Activated T-helper 1 cell treated with anti-CD3 and anti-CD28 coated beads, Interleukin-2, amount 50 U/mL, for 16 hours (primary cell): ENCODE measurements at places on chromosomes 1 and 21.

GRCh38 chr1:50851034-50851433 lies 109.0 kb downstream of the FAF1 start:
- no peak for DNase-seq

GRCh38 chr1:171455967-171456366 lies 29.4 kb upstream of the PRRC2C start:
- no peak for DNase-seq

DNA sequence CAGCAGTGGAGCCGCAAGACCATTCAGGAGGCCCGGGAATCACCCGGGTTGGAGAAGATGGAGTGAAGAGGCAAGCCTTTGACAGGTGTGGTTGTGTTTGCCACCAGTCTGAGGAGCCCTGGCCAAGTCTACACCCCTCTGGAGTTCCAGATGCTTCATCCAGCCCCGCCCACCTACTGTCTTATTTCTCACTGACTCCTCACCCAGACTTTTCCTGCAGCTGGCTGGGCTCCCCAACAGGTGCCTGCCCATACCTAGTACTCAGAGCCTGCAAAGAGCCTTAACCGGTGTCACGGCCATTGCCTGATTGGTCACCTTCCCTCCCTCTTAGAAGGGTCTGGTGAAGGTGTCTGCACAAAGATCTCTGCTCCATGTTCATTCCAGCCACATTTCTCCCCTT lies 16.0 kb downstream of the SLC9A1 start:
- no peak for DNase-seq

- no peak for DNase-seq
Measured at GRCh38 chr21:42684109-42684916, 30.9 kb downstream of the PDE9A start.

- no peak for DNase-seq
Measured at GRCh38 chr1:174090471-174090870, 68.3 kb upstream of the RC3H1 start.

- DNase-seq = no peak
Measured at GRCh38 chr1:176566004-176566975, 103.3 kb downstream of the PAPPA2 start.

DNA sequence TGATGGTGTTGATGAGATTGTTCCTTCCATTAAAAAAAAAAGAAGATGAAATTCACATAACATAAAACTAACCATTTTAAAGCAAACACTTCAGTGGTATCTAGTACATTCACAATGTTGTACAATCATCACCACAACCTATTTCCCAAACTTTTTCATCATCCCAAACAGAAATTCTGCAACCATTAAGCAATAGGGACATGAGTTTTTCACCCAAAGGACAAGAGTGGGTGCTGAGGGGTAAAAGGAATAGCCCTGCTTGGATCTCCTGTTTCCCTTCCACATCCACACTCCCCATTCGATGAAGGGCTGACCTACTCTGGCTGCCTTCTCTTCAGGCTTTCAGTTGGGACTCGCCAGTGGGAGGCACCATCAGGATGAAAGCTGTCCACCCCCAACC lies 59.3 kb downstream of the SLC9A1 start:
- DNase-seq = no peak

- DNase-seq = no peak
Measured at GRCh38 chr1:4561205-4561604, 93.2 kb upstream of the AJAP1 start.

GRCh38 chr1:10647414-10648170 lies 148.9 kb downstream of the CASZ1 start:
- no peak for DNase-seq

GRCh38 chr1:79362470-79362869 lies 355.9 kb upstream of the ADGRL4 start:
- no peak for DNase-seq

- no peak for DNase-seq
Measured at GRCh38 chr1:15413563-15414444, 4.1 kb downstream of the EFHD2 start.

DNA sequence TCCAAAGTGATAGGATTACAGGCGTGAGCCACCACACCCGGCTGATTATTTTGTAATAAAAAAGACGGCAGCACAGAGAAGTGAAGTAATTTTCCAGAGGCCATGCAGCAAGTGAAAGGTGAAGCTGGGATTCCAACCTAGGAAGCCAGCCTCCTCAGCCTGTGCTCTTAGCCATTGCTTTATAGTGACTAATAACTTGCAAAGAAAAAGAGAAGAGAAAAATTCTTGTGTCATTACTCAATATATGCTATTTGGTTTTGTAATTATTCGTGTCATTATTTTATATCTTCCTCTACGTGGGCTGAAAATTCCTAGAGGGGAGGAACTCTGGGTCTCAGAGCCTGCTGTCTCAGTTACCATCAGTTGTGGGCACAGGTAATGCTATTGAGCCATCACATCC lies 1.6 kb upstream of the IER5 start:
- no peak for DNase-seq

DNA sequence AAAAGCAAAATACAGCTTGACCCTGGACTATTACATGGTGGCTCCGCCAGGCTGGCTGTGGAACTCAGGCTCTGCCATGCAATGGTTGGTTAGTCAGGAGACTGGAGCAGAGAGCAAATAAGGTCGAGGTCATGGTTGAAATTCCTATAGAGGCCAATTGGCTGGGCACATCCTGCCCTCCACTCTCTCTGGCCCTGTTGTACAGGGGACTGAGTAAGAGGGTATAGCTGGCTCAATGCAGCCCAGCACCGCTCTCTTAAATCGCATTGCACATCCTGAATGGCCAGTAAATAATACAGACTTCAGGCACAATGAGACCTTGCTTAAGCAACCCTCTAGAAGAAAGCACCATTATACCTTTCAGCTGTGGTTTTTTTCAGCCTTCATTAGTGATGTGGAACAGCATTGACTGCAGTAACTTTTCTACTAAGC lies 59.3 kb upstream of the PPP2R5A start:
- DNase-seq = no peak

- DNase-seq = no peak
Measured at GRCh38 chr1:159646687-159647086, 59.1 kb downstream of the APCS start.

DNA sequence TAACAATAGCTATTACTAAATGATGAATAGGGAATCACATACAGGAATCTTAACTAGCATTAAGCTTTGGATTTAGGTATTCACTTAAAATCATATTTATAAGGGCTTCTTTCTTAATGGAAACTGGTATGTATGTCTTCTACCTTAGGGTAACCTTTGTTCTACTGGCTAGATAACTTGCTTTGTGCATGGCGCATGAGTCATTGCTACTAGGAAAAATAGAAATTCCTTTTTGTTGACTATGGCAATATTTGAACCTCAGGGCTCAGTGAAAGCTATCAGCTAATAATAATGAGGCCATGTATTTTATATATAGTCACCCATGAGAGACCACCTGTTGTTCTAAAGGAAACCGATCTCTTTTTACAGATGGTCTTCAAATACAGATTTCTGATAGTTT lies 72.5 kb downstream of the RPS6KC1 start:
- no peak for DNase-seq

GRCh38 chr1:53895421-53895820 lies 1.4 kb downstream of the DIO1 start:
- no peak for DNase-seq
